ENCODE measurements at places on chromosomes 6 and 20. TPM values are rescaled to one million over a fixed set of nuclear protein-coding genes. Genes with fewer than 3 reads are reported as not detected.

SIGLEC1 gene
- total RNA-seq, result not detected

EPB41L1 gene
- total RNA-seq, result 12.0 TPM

RNF144B gene
- 0.79 TPM for total RNA-seq

ENPP3 gene
- 0.32 TPM for total RNA-seq

VSTM2L gene
- total RNA-seq, result 0.32 TPM

GPR6 gene
- total RNA-seq, result not detected

BPI gene
- total RNA-seq, result 0.32 TPM

ZNF831 gene
- not detected for total RNA-seq

SLC22A3 gene
- total RNA-seq, result 0.09 TPM

RIPOR2 gene
- 0.34 TPM for total RNA-seq

SLC17A3 gene
- not detected for total RNA-seq

HS3ST5 gene
- total RNA-seq, result not detected

BPIFB1 gene
- not detected for total RNA-seq

RAD21L1 gene
- under 0.01 TPM for total RNA-seq

MRAP2 gene
- 0.47 TPM for total RNA-seq

TMEM244 gene
- 0.47 TPM for total RNA-seq

KIF13A gene
- total RNA-seq, result 56.8 TPM

DSP gene
- 0.16 TPM for total RNA-seq

PEX3 gene
- 20.8 TPM for total RNA-seq

EPPIN gene
- not detected for total RNA-seq

PTCHD4 gene
- total RNA-seq, result 2.3 TPM

HLA-DMB gene
- 0.09 TPM for total RNA-seq

GNAS-AS1 gene
- 0.43 TPM for total RNA-seq

FERMT1 gene
- total RNA-seq, result 4.9 TPM

VSX1 gene
- total RNA-seq, result not detected

OOEP gene
- not detected for total RNA-seq

PGC gene
- total RNA-seq, result not detected

MATN4 gene
- not detected for total RNA-seq

CST2 gene
- total RNA-seq, result not detected

PRRT1 gene
- 0.09 TPM for total RNA-seq

COX4I2 gene
- not detected for total RNA-seq

GFRAL gene
- total RNA-seq, result not detected

POU3F2 gene
- under 0.01 TPM for total RNA-seq

YIPF3 gene
- total RNA-seq, result 172 TPM

MICB gene
- 3.1 TPM for total RNA-seq

ATP6V1G2 gene
- total RNA-seq, result 10.4 TPM

TREML2 gene
- not detected for total RNA-seq

C6orf58 gene
- total RNA-seq, result not detected

SYCP2 gene
- 0.17 TPM for total RNA-seq

TMEM200A gene
- 31.3 TPM for total RNA-seq

FGD2 gene
- total RNA-seq, result not detected

GJA1 gene
- total RNA-seq, result 120 TPM

RSPO4 gene
- not detected for total RNA-seq

CRYBG1 gene
- total RNA-seq, result 8.0 TPM

PTPRT gene
- total RNA-seq, result not detected

HLA-DQB1 gene
- not detected for total RNA-seq

KHDC1L gene
- total RNA-seq, result not detected

TP53INP2 gene
- 3.6 TPM for total RNA-seq

FAM83C gene
- total RNA-seq, result not detected

ULBP2 gene
- 1.9 TPM for total RNA-seq

PHF10 gene
- 10.2 TPM for total RNA-seq

LAMA4 gene
- 569 TPM for total RNA-seq

ERVFRD-1 gene
- not detected for total RNA-seq

GSTA2 gene
- total RNA-seq, result not detected

Measured in bronchial smooth muscle cell (primary cell).